Lower leg skin (tissue), 4 donors: ENCODE measurements at places on chromosomes 5 and 9. TPM values are rescaled to one million over a fixed set of nuclear protein-coding genes. Genes with fewer than 3 reads are reported as not detected.

Gene HAPLN1
- total RNA-seq = not detected

Gene GMCL2
- total RNA-seq = not detected

DNA sequence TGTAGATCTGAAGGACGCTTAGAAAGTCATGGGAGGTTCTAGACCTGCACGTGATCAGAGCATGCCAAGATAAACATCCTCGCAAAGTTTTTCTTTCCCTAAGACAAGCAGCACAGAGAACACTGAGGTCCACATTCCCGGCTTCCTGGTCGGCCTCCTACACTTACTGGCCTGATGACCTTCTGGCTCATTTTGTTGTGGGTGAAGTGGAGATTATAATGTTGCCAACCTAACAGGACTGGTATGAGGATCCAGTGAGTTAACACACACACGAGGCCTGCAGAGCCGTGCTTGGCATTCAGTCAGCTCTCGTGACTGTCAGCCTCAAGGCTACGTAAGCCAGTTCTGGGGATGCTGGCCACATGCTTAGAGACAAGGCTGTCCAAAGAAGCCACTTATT, 186.0 kb downstream of the TENT4A start:
- DNase-seq = no peak

DNA sequence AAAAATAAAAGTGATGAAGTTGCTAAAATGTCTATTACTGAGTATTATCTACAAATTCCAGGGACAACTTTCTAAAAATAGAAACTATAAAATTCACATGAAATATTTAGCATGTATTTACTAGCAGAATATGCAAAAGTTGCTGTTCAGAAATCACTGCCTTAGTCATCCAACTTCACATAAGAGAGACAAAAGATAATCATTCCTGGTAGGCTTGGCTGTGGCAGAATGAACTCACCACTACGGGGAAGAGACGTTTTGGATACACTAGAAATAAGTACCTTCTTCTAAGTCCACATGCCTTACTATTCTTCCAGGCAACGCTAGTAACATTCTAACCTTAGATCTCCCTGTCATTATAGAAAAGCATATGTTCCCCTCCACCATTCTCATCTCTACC, 272.2 kb downstream of the BNC2 start:
- no peak for DNase-seq

- no peak for DNase-seq
Observed at GRCh38 chr5:88657906-88658775, 224.8 kb downstream of the MEF2C start.

GRCh38 chr5:5421149-5421960, 1.1 kb upstream of the ICE1 start:
- no peak for DNase-seq

- DNase-seq = peak; percentile 57
Observed at GRCh38 chr5:173642895-173643481, 26.5 kb upstream of the BOD1 start.
